ENCODE measurements at places on chromosomes 12 and 14. TPM values are rescaled to one million over a fixed set of nuclear protein-coding genes. Genes with fewer than 3 reads are reported as not detected.

The ATP23 gene
- total RNA-seq, result 8.5 TPM

- DNase-seq, result no peak
Observed at GRCh38 chr14:92830902-92831301, 36.8 kb downstream of the GOLGA5 start.

GRCh38 chr12:97017213-97017612 lies 110.2 kb downstream of the NEDD1 start:
- no peak for DNase-seq

GRCh38 chr12:46354111-46354801 lies 18.3 kb downstream of the SLC38A2 start:
- DNase-seq, result no peak

- DNase-seq, result no peak
Observed at GRCh38 chr12:21001778-21002177, 129.2 kb upstream of the SLCO1B1 start.

DNA sequence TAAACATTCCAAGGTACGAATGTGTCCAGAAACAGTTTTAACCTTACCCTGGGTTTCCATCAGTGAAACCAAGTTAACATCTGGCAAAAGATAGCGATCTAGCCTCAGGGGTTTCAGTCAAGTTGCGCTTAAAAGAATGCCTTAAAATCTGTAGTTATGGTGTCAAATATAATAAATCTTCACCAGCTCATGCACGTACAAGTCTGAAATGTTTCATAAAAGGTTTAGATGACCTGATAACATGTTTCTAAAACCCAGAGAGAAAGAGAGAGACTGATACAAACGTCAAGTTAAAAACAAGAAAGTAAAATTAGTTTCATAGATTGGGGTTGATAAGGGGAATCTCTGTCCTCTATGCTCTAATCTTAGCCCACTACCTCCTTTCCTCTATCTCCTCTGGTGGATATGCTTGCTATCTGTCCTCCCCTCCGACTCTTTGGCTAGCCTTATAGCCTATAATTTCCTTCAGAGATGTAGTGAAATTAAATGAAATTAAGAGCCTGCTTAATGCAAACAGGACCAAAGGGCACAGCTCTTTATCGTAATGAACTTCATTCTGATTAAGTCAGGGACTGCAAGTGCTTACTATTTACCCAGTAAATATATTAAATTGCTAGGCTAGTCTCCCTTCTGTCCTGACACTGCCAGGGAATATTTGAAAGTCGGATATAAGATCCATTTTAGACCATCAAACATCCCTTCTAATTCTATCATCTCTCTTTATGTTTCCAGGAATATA lies 18.4 kb upstream of the FOS start:
- no peak for DNase-seq
